Progenitor cell of endocrine pancreas (in vitro differentiated cells): ENCODE measurements at places on chromosomes 7 and 10. TPM values are rescaled to one million over a fixed set of nuclear protein-coding genes. Genes with fewer than 3 reads are reported as not detected.

- DNase-seq, result peak; percentile 12
These were observed 745 bp downstream of the YWHAG start for GRCh38 chr7:76358011-76358480.

The CRHR2 gene
- not detected in 2 replicates for total RNA-seq

The PILRA gene
- 3.9 and 5.3 TPM in 2 replicates for total RNA-seq

The NPC1L1 gene
- 21.0 and 21.2 TPM in 2 replicates for total RNA-seq

The IFIT1 gene
- 0.20 and 0.34 TPM in 2 replicates for total RNA-seq

DNA sequence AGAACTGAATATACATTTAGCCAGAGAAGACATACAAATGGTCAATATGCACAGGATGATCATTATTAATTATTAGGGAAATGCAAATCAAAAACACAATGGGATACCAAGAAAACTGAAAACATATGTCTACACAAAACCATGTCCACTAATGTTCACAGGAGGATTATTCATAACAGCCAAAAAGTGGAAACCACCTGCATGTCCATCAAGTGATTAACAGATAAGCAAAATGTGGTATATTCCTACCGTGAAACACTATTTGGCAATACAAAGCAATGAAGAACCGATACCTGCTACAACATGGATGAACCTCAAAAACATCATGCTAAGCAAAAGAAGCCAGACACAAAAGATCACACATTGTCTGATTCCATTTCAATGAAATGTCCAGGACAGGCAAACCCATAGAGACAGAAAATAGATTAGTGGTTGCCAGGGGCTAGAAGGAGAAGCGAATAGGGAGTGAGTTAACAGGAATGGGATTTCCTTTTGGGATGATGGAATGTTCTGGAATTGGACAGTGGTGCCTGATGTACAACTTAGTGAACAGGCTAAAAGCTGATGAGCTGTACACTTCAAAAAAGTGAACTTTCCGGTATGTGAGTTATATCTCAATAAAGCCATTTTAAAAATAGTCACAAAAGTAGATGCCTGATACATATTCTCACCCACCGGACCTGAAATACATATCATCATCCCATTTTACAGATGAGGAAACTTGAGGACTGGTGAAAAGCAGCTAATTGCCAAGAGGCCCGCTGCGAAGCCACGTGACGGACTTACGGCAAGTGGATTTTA is 33.6 kb downstream of the HIPK2 start:
- DNase-seq, result no peak

GRCh38 chr10:87786421-87786820 is 31.6 kb downstream of the ATAD1 start:
- DNase-seq, result no peak

DNA sequence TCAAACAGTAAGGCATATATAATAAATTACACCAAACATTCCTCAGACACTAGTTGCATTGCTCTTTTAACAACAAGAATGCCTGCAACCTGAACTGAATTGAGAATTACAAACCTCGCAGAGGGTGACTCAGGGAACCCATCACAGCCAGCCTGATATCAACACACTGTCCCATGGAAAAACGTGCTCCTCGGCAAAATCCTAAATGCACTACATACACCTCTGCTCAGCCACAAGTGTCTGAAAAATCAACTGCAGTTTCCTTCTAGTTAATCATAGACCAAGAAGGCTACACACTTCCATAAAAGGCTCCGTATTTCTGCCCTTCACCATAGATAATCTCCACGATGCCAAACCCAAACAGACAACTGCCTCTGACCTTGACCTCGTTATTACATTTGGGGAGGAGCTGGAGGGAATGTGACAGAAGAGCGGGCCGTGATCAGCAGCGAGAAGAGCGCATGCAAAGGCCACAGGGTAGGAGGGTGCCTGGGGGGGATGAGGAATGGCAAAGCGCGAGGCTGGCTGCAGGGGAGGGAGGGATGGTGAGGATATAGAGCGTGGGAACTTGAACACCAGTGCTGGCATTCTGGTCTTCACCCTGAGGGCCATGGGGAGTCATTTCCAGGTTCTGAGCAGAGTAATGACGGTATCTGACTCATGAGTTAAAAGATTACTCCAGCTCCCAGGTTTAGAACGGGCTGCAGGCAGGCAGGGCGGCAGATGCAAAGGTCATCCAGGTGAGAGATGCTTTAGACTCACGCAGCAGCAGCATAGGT is 201.9 kb upstream of the FRMD4A start:
- no peak for DNase-seq

- no peak for DNase-seq
These were observed 7.4 kb downstream of the RASSF4 start for GRCh38 chr10:44966816-44967509.

DNA sequence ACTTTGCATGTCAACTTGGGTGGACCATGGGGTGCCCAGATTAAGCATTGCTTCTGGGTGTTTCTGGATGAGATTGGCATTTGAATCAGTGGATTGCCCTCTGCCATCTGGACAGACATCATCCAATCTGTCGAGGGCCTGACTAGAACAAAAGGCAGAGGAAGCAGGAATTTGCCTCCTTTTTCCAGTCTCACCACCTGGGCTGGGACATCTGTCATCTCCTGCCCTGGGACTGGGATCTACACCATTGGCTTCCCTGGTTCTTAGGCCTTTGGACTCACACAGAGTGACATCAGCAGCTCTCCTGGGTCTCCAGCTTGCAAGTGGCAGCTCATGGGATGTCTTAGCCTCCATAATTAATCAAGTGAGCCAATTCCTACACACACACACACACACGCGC is 10.3 kb downstream of the SLC13A4 start:
- DNase-seq, result no peak

- DNase-seq, result no peak
These were observed 415.0 kb downstream of the SFMBT2 start for GRCh38 chr10:6995831-6996230.

The RUFY2 gene
- 32.5 and 34.2 TPM in 2 replicates for total RNA-seq

GRCh38 chr7:6276911-6277408 is 4.5 kb upstream of the CYTH3 start:
- DNase-seq, result no peak

- no peak for DNase-seq
These were observed 815 bp downstream of the NEUROG3 start for GRCh38 chr10:69572159-69573055.

- no peak for DNase-seq
These were observed 30.9 kb downstream of the AGR3 start for GRCh38 chr7:16850614-16851466.

The TMEM26 gene
- total RNA-seq, result 0.24 and 0.87 TPM in 2 replicates

The HOXA1 gene
- total RNA-seq, result 27.4 and 31.2 TPM in 2 replicates

DNA sequence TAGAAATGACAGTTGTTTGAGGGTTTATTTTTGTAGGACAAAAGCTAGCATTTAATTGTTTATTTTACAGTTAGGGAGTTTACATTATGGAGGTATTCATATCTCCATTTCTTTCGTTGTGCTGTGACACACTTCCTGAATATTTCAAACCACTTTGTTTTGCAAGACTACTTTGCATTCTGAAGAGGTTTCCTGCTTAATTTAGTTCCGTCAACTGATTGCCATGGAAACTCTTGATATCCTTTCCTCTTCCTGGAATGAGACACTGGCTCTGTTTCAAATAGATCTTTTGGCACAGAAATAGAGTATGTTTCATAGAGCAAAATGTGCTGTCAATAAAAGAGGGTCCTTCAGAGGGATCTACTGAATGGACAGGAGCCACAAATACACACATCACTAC is 159.5 kb upstream of the AGR3 start:
- DNase-seq, result no peak

GRCh38 chr10:58023341-58024073 is 244.2 kb downstream of the IPMK start:
- DNase-seq, result no peak

The SFXN2 gene
- 33.9 and 34.2 TPM in 2 replicates for total RNA-seq

DNA sequence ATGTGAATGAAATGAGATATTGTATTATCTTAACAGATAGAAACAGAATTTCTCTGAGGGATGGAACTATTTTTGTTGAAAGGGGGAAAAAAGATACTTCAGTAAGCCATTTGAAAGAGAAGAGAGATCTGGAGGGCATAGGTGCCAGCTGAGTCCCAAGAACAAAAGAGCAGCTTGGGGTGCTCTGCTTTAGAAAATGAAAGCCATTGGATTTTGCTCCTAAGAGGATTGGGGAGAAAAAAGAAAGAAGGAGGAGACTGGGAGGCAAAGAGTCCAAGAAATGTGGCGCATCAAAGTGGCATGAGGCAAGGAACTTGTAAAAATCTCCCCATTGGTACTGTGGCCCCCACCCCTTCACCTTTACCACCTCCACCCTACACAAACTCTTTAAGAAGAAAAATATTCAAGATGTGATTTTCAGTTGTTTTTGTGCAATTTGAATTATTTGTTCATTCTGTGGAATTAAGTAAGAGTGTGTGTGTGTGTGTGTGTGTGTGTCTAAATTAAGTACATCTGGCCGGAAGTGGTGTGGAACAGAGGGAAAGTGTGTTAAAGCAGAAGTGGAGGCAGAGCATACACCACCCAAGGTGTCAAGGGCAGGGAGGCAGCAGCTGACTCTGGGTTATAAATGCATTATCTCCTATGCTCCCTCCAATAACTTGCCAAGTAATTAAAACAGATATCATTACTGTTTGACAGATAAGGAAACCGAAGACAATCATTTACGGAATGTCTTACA is 9.9 kb upstream of the GNAI1 start:
- DNase-seq, result no peak

The CALML3 gene
- not detected in 2 replicates for total RNA-seq

- DNase-seq, result no peak
These were observed 630.6 kb upstream of the ZWINT start for GRCh38 chr10:56991591-56992069.
